Central memory CD8-positive, alpha-beta T cell (primary cell): ENCODE measurements at places on chromosomes 4 and X.

DNA sequence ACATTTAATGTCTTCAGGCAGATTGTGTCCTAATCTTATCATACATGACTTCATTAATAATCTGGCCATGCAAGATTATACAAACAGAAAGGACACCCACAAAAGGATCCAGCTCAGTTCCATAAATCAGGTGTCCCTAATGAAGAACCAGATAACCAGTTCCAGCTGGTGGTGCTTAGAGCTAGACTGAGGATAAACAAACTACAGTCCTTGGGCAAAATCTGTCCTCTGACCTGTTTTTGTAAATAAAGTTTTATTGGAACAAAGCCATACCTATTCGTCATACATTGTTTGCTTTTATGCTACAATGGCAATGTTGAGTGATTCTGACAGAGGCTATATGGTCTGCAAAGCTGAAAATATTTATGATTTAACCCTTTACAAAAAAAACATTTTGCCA, 199.5 kb downstream of the MID1IP1 start:
- H3K27ac ChIP-seq: no peak overlapping the region
- H3K27me3 ChIP-seq: no peaks in the 10 kb centered on the region
- no peak overlapping the region for H3K4me3 ChIP-seq
- no peak for DNase-seq

DNA sequence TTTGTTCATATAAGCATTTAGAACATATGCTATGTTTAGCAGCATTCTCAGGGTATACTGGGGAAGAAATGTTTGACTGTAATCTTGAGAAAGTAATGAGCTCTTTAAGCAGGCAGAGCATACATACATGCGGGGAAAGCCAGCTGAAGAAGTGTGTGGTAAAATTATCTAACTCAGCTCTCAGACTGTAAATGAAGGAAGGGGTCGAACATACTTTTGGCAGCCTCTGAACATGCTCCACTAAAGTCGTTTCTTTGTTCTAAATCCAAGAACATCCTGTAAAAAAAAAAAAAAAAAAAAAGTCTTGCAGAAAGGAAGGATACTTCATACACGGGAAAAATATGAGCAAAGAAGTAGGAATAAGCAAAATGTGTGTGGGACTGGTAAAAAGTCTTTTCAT, 224.8 kb downstream of the GRID2 start:
- no peaks in the 10 kb centered on the region for H3K36me3 ChIP-seq
- no peak overlapping the region for H3K4me3 ChIP-seq
- no peak for DNase-seq
- H3K27ac ChIP-seq: no peak overlapping the region
- H3K4me1 ChIP-seq: no peaks in the 10 kb centered on the region
- no peaks in the 10 kb centered on the region for H3K27me3 ChIP-seq

GRCh38 chr4:147682755-147683154, 1.2 kb downstream of the PRMT9 start:
- DNase-seq: no peak
- peaks cover 33% of the 10 kb centered on the region for H3K4me1 ChIP-seq
- H3K27ac ChIP-seq: peak overlapping the region; percentile 95
- H3K4me3 ChIP-seq: peak overlapping the region; percentile 84
- peaks cover 10% of the 10 kb centered on the region for H3K27me3 ChIP-seq

GRCh38 chrX:39475372-39475771, 622.4 kb downstream of the BCOR start:
- no peaks in the 10 kb centered on the region for H3K4me1 ChIP-seq
- no peak overlapping the region for H3K27ac ChIP-seq
- no peak overlapping the region for H3K4me3 ChIP-seq

GRCh38 chrX:118480172-118480571, 15.4 kb upstream of the DOCK11 start:
- H3K27ac ChIP-seq: no peak overlapping the region
- no peaks in the 10 kb centered on the region for H3K36me3 ChIP-seq
- no peak overlapping the region for H3K4me3 ChIP-seq
- no peaks in the 10 kb centered on the region for H3K27me3 ChIP-seq
- no peak for DNase-seq

DNA sequence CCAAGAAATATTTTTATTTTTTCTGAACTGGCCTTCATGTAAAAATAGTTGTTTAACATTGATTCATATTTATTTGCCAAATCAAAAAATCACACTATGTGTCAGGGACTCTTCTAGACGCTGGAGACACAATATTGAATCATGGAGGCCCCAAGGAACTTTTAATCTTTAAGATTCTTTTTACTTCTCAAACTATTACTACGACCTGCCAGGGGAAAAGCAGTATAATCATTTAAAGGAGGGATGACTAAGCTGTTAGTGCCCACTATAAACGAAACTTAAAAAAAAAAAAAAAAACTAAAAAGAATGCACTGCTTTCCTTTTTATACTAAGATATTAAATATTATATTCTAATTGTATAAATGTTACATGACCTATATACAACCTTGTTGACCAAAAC, 84.7 kb downstream of the PPA2 start:
- H3K36me3 ChIP-seq: peaks cover 26% of the 10 kb centered on the region
- no peak overlapping the region for H3K27ac ChIP-seq
- no peak for DNase-seq
- no peak overlapping the region for H3K4me3 ChIP-seq
- no peaks in the 10 kb centered on the region for H3K27me3 ChIP-seq
- H3K4me1 ChIP-seq: peaks cover 8% of the 10 kb centered on the region

- peaks cover 27% of the 10 kb centered on the region for H3K36me3 ChIP-seq
- no peak for DNase-seq
- no peak overlapping the region for H3K27ac ChIP-seq
- no peaks in the 10 kb centered on the region for H3K27me3 ChIP-seq
- H3K4me3 ChIP-seq: no peak overlapping the region
- H3K4me1 ChIP-seq: no peaks in the 10 kb centered on the region
These were observed 24.1 kb downstream of the MMAA start for GRCh38 chr4:145643295-145643694.

DNA sequence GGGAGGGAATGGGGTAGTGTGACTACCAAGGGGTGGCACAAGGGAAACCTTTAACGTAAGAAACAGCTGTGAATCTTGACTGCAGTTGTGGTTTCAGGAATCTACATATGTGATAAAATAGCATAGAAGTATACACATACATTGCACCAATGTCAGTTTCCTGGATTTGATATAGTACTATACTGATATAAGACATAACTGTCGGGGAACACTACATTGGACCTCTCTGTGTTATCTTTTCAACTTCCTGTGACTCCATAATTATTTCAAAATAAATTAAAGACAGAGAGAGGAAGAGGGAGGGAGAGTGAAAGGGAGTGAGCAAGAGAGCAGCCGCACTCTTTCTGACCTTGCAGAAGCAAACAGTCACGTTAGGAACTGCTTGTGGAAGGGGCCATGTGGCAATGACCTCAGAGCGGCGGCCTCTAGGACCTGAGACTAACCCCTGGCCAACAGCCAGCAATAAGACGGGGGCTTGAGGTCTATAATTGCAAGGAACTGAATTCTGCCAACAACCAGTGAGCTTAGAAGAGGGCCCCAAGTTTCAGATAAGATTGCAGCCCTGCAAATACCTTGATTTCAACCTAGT, 47.4 kb downstream of the NALF2 start:
- H3K27ac ChIP-seq: no peak overlapping the region
- no peaks in the 10 kb centered on the region for H3K4me1 ChIP-seq
- no peaks in the 10 kb centered on the region for H3K36me3 ChIP-seq
- H3K27me3 ChIP-seq: no peaks in the 10 kb centered on the region

DNA sequence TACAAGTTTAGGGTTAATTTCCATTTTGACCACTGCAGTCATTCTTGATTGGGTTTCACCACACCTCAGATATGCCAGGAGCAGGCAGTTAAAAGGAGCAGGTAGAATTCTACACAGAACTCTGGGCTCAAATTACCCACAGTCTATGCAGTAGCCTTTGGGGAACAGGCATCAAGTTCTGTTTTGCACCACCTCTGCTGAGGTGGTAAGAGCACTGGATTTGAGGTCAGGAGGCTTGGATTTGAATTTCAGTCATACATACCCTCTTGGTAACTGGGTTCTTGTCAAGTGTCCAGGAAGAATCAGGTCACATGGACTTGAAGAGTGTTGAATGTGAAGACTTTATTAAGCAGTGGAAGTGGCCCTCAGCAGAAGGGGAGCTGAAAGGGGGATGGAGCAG, 40.4 kb upstream of the PGK1 start:
- no peaks in the 10 kb centered on the region for H3K27me3 ChIP-seq
- no peak overlapping the region for H3K4me3 ChIP-seq
- no peak overlapping the region for H3K27ac ChIP-seq
- no peak for DNase-seq
- H3K4me1 ChIP-seq: no peaks in the 10 kb centered on the region

DNA sequence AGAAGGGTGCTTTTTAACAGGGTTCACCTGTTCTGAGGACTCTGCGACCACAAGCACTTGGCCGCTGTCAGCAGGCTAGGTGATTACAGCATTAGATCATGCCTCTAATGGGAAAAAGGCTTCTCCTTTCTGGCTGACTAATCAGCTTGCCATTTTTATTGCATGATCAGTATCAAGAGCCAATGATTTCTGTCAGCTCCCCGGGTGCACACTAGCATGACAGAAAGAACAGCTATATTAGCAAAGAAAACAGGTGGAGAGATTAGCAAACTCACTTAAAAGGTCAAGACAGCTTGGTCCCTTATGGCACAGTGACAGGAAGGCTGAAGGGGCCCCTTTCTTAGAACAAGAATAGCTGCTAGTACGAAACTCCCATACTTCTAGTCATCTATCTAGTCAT, 170.0 kb downstream of the SMIM20 start:
- no peak overlapping the region for H3K4me3 ChIP-seq
- no peak overlapping the region for H3K27ac ChIP-seq
- H3K4me1 ChIP-seq: peaks cover 6% of the 10 kb centered on the region
- no peak for DNase-seq
- H3K36me3 ChIP-seq: no peaks in the 10 kb centered on the region
- peaks cover 13% of the 10 kb centered on the region for H3K27me3 ChIP-seq

- no peaks in the 10 kb centered on the region for H3K36me3 ChIP-seq
- no peak overlapping the region for H3K4me3 ChIP-seq
- H3K27me3 ChIP-seq: peaks cover 14% of the 10 kb centered on the region
These were observed 81.9 kb downstream of the FAM114A1 start for GRCh38 chr4:38949411-38950051.

DNA sequence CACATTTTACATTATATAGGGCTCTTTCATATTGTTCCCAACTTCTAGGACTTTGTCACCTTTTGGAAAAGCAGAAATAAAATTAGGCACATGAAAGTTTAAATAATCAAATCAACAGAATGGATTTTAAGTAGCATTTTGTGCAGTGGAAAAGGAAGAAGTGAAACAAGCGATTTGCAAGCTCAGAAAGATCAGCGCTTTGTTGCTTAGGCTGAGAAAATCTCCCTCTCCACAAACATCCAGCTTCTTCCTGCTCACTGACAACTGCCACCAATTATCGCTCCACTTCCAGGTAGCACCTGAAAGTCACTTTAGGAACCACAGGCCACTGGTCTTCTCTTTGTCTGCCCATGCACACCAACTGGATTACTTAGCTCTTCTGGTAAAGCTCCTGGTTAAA, 2.0 kb upstream of the PDK3 start:
- no peak overlapping the region for H3K27ac ChIP-seq
- peaks cover 18% of the 10 kb centered on the region for H3K4me1 ChIP-seq
- peaks cover 8% of the 10 kb centered on the region for H3K27me3 ChIP-seq
- H3K36me3 ChIP-seq: no peaks in the 10 kb centered on the region
- no peak for DNase-seq

GRCh38 chr4:117691572-117692351, 342.5 kb upstream of the NDST3 start:
- DNase-seq: no peak
- no peaks in the 10 kb centered on the region for H3K27me3 ChIP-seq
- no peak overlapping the region for H3K27ac ChIP-seq
- H3K36me3 ChIP-seq: no peaks in the 10 kb centered on the region
- H3K4me1 ChIP-seq: no peaks in the 10 kb centered on the region

- peaks cover 34% of the 10 kb centered on the region for H3K4me1 ChIP-seq
- peak within 1 kb of the TSS; percentile 94 for H3K4me3 ChIP-seq
- H3K27ac ChIP-seq: peak within 1 kb of the TSS; percentile 97
- H3K27me3 ChIP-seq: no peaks in the 10 kb centered on the region
These were observed at the start of gene CDKN2AIP for GRCh38 chr4:183444214-183445096. Gene CDKN2AIP (plus strand): TSS chr4:183444636. CDS start chr4:183444798, 162 bp downstream.

- no peak overlapping the region for H3K27ac ChIP-seq
- no peaks in the 10 kb centered on the region for H3K36me3 ChIP-seq
- no peak for DNase-seq
- no peaks in the 10 kb centered on the region for H3K4me1 ChIP-seq
These were observed 276.0 kb upstream of the FAT1 start for GRCh38 chr4:186999686-187000085.

DNA sequence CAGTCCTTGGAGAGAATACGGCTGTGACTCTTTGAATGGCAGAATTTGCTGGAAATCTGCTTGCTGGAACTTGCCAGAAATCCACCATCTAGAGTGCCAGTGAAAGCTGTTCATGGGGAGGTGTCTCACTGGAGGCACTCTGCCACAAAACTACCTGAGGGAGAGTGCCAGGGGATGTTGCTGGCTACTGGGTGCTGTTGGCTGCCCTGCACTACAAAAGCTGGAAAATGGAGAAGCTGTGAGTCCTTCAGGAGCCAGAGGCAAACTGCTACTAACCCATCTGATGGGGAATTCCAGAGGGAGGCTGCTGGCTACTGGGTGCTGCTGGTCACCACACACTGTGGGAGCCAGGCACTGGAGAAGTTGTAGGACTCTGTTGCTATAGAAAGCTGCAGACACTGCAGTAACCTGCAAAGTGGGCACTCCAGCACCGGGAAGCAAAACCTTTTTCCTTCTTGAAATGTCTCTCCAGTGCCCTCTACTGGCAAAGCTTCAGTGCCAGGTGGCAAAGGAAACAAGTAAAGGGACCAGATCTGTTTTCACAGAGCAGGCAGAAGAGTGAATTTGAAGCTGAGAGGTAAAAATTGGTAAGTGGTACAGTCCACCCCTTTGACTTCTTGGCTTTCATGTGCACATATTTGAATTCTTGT, 47.8 kb upstream of the HSD17B10 start:
- H3K36me3 ChIP-seq: no peaks in the 10 kb centered on the region
- no peaks in the 10 kb centered on the region for H3K4me1 ChIP-seq
- no peak overlapping the region for H3K27ac ChIP-seq
- H3K27me3 ChIP-seq: peaks cover 11% of the 10 kb centered on the region

GRCh38 chr4:80495865-80496264, 160.3 kb downstream of the CFAP299 start:
- H3K27me3 ChIP-seq: no peaks in the 10 kb centered on the region
- H3K4me1 ChIP-seq: peaks cover 34% of the 10 kb centered on the region
- no peak for DNase-seq
- no peak overlapping the region for H3K4me3 ChIP-seq

DNA sequence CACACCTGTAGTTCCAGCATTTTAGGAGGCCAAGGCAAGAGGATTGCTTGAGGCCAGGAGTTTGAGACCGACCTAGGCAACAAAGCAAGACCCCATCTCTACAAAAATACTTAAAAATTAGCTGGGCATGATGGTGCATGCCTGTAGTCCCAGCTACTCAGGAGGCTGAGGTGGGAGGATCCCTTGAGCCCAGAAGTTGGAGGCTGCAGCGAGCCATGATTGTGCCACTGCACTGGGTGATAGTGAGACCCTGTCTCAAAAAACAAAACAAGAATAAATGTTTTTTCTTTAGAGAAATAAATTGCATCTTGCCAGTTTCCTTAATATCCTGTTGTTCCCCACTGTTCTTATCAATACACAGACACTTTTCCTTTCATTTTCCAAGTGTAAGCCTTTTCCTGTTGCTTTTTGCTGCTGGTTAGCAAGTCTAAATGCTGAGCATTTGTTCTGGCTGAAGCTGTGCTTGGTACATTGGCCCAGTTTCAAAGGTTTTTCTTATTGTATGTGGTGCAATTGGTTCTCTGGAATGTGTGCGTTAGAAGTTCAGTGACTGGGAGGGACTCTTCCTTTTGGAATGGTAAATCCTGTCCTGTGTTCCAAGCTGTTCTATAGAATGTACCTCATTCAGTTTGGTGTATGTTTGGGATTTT, 98.2 kb downstream of the AFF1 start:
- no peak for DNase-seq
- peaks cover 48% of the 10 kb centered on the region for H3K4me1 ChIP-seq
- H3K27me3 ChIP-seq: no peaks in the 10 kb centered on the region
- no peak overlapping the region for H3K4me3 ChIP-seq
- H3K27ac ChIP-seq: no peak overlapping the region
- H3K36me3 ChIP-seq: peaks cover 2% of the 10 kb centered on the region
